ENCODE measurements at places on chromosomes 16 and 17.

DNA sequence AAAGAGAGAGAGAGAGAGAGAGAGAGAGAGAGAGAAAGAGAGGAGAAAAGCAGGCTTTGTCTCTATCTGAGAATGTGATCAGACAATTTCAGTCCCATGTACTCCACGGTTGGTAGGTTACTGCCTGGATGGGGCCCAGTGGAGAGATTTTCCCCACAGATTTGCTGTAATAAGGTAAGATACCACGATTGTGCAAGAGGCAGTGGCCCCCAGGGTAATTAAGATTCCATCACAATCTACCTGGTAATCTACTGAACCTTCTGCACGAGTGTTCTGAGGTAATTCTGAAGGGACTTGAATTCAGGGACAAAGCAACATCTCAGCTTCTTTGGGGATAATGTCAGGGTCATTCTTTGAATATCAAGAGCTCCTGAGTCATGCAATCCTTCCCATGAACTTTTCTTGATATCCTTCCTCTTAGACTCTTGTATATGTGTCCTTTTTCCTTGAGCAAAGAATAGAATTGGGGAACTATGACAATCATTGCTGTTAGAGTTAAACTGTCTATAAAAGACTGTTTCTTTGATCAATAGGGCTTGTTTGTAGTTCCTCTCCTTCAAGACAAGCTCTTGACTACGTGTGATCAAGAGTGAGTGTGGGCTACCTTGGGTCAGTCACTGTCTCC is 306.6 kb downstream of the MAF start:
- DNase-seq, result no peak

DNA sequence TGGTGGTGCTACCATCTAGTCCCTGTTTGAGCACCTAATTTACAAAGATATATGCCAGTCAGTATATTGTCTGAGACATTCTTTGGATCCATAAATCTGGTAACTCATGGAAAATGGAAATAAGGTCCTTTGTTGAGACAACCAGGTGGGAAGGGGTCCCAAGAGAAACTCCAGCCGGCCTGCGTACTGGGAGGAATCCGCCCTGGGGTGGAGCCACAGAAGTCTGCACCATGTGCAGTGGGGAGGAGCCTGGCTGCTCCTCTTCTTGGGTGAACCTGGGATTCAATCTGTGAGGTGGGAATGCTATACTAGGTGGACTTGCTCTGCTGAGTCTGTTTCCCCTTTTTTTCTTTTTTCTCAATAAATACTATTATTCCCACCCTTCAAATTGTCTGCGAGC is 339.2 kb upstream of the TNRC6C start:
- no peak for DNase-seq

DNA sequence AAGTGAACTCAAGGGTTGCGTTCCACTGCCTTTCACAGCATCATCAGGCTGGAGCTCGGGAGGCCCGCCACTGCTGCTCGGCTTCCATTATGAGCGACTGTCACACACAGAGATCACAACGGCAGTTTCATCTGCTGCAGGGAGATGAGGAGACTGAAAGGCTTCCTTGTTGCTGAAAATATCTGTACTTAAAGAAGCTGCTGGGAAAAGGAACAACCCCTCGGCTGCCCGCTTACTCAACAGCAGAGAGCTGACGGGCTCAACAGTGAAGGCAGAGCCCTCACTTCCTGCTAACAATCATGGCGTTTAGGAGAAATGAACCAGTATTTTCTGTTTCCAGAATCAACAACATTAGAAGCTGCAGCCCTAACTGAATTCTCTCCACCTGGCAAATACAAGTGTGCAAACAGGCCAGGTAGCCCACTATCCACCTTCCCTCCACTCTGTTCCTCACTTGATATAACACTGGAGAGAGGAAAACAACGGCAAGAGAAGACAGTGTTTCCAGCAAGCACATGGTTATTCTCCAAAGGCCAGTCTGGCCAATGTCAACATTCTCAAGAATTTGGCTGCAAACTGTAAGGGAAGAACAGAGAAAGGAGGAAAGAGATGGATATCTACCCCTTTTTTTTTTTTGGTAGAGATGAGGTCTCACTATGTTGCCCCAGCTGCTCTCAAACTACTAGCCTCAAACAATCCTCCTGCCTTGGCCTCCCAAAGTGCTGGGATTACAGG is 33.7 kb downstream of the MBTPS1 start:
- DNase-seq, result no peak

DNA sequence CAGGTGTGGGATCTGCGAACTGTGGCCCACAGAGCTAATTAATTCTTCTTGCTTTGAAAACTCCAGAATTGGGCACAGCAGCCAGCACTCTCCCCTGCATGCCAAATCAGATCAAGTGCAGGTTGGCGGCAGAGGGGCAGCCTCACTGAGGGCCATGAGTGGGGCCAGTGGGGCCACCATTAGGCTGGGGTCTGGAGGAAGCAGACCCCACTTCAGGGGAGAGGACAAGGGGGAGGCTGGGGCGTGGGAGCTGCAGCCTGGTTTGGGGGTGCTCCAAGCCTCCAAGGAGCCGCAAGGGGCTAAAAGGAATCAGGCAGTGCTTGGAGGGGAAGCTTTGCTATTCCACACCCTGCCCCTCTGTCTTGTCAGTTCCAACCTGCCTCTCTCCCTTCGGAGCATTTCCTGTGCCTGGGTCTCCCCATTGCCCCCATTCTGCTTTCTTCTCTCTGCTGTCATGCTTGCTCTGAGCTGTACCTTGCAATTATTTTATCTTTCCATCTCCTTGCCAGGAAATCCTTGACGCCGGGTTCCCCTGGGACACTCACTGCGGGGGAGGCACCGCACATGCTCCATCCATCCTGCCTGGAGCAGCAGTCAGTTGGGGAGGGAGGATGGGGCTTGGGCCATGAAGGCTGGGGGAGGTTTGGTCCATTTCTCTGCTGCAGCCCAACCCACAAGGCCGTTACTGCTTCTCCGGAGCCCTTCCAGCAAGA is 3.3 kb upstream of the ABCC3 start:
- no peak for DNase-seq

GRCh38 chr17:21213638-21214014 is 335 bp downstream of the TMEM11 start:
- no peak for DNase-seq

GRCh38 chr17:689556-690275 is 24.9 kb downstream of the VPS53 start:
- DNase-seq, result no peak

- DNase-seq, result no peak
Observed at GRCh38 chr17:73553311-73553710, 90.9 kb downstream of the SDK2 start.

DNA sequence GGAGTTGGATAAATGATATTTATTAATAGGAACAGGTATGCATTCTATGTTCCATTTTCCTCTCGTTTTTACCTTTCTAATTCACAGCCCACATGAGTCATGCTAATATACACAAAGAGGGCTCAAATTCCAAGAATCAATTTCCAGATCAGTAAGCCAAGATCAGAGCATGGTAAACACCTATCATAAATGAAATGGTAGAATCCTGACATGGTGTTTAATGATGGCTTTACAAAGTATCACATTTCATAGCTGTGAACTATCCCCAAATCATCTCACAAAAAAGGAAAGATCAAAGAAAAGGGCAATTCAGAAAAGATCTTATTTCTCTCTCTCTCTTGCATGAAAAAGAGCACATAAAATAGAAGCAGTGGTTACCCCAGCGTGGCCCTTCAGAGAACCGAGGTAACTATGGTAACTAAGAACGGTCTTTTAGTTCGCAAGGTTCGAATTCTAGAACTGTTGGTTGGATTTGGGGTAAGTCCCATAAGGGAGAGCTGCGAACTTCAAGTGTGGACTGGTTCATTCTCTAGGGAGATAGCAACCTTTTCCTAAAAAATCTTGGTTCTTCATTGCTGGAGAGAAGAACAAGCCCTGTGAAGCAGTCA is 73.0 kb downstream of the MARCHF10 start:
- no peak for DNase-seq

DNA sequence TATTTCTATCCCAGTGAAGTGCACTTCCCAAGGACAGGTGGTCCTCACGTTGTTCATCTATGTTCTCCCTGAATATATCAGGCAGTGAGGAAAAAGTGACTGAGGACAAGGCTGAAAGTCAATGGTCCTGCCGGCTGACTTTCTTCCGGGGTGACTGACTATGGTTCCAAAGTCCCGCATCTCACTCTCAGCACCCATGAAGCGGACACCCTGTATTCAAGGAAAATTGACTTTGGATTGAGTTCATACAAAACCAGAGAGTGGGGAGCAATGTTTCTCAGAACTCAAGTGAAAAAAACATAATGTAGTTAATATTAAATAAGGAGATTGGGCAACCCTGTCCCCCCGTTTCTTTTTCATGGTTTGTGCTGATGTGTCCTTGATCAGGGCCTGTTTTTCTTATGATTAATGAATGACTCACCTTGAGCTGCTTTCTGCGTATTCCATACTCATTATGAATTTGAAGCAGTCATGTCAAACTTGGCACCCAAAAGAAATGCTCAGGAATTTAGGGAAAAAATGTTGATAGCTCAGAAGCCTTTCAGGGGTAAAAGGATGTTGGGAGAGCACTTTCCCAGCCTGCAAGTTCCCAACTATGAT is 184.0 kb downstream of the CYLD start:
- DNase-seq, result no peak

DNA sequence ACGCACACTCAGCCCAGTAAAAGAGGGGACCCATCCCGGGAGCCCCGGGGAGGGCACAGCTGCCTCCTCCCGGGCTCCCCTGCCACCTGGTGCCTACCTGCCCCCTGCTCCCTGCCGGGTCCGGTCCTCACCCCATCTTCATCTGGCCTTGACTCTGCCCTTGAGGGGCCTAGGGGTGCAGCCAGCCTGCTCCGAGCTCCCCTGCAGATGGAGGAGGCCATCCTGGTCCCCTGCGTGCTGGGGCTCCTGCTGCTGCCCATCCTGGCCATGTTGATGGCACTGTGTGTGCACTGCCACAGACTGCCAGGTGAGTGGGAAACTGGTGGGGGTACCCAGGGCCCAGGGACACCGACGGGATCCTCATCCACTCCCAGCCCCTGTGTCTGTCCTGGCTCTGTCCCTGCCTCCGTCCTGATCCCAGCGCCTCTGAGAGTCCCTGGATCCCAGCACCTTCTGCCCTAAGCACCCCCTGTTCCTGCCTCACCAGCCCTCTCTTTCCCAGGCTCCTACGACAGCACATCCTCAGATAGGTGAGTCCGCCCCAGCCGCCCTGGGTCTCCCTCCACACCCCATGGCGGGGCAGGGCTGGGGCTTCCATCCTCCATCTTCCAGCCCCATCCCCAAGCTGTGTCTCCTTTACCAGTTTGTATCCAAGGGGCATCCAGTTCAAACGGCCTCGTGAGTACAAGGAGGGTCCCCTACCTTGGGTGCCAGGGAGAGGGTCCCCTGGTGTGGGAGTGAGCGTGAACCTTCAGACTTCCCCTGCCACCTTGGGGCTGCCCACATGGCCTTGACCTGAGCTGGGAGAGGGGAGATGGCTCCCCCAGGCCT is 574 bp downstream of the LAT start:
- no peak for DNase-seq

DNA sequence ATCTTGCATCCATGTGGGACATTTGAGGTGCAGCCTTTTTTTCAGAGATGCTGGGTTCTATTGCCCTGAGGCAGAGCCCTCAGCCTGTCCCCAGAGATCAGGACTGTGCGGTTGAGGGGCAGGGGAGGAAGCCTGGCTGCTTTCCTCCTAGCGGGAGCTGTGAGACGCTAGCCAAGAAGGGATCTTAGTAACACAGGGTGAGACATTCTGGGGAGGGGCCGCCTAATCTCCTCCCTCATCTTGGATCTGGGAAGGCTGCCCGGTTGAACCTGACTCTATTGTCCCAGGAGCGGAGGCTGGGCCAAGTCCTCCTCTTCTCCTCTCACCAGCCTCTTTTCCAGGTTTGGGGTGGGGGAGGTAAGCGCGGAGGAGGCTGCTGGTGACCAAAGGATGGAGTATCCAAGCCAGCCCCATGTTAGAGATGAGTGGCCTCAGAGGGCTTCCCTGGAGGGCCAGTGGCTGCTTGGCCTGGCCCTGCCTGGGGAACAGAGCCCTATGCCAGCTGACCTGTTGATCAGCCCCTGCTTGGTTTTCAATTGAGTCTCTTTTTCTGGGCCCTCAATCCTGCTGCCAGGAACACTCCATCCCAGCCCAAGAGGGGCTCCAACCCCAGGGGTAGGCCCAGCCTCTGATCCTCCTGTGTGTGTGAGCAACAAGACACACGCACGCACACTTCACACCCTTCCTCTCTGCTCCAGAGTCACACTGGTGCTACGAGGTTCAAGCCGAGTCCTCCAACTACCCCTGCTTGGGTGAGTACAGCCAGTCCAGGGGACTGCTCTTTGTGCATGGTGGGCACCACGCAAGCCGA is 5.0 kb downstream of the CA4 start:
- DNase-seq, result peak; percentile 89

All from right hindlimb (tissue), 1 donor.